ENCODE measurements at places on chromosomes 4 and X.

DNA sequence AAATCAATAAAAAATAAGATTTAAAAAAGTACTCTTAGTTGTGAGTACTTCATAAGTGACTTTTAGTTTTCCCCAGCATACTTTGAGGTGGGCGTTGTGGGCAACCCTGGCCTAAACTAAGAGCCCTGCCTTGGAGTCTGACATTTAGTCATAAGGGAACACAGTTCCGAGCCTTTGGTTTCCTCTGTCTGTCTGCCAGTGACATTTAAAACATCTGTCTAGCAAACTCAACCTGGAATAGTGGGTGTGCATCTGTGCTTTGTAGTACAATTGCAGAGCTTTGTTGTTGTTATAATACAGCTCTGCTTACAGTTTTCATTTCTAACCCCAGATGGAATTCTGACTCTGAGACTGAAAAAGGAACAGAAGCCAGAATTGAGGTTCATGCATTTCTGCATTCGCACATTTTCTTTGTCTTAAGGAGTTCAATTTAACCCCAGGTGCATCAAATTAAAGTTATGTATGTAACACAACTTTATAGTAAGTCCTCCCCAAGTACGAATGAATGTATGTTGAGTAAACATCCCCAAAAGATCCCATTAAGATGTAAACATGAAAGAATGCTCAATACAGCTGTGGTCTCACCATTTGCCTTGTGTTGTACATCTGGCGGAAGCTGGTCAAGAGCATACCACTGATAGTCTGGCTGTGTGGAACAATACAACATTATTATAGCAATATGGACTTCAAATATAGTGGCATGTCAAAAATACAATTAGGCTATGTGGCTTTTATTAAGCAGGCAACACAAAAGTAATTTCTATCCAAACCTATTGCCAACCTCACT is 25.9 kb downstream of the TNIP3 start:
- no peak for DNase-seq

- DNase-seq: no peak
These were observed 2.1 kb upstream of the ARSJ start for GRCh38 chr4:113981591-113981990.

- DNase-seq: no peak
These were observed 1573.5 kb upstream of the TENM3 start for GRCh38 chr4:180669680-180670079.

DNA sequence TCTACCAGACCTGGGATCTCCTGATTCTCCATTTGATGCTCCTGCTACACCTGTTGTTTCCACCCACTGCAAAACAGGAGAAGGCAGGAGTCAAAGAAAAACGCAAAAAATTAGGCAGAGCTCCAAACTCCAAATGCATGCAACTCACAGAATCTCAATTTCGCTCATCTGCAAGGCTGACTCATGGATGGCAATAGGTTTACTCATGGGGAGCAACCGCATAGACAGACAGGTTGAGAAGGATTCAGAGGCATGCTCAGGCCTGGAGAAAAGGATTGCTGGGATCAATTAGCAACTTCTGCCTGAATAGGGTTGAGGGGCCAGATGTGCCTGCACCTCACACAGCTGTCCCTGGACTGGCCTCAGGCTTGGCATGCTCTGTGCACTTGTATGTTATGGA is 231.0 kb downstream of the LDB2 start:
- DNase-seq: no peak

GRCh38 chr4:1216869-1217294 is 32.0 kb downstream of the CTBP1 start:
- DNase-seq: no peak

GRCh38 chr4:122003335-122003734 is 51.5 kb upstream of the TRPC3 start:
- DNase-seq: no peak

- DNase-seq: no peak
These were observed 30.2 kb upstream of the GNPDA2 start for GRCh38 chr4:44756559-44756958.

- no peak for DNase-seq
These were observed 303.5 kb downstream of the SPRY1 start for GRCh38 chr4:123699880-123700771.

GRCh38 chr4:8201321-8201781 is 2.3 kb downstream of the SH3TC1 start:
- DNase-seq: no peak

DNA sequence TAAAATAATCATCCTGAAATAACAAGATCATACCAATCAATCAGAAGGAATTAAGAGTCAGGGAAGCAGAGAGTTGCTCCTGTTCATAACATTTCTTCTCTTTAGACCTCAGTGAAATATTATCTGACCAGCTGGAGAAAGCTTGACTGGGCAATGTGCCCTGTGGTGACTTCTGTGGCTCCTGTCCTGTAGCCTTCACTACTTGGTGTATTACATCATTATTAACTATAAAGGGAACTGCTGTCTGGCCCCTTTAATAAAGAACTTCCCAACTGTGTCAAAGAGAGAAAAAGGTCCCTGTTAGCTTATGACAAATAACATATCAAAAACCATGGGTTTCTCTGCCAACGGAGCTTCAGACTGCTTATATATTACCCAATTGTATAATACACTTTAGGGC is 18.0 kb downstream of the OPHN1 start:
- DNase-seq: no peak

- no peak for DNase-seq
These were observed 41.5 kb downstream of the GPRIN3 start for GRCh38 chr4:89266128-89266527.

- no peak for DNase-seq
These were observed 20.6 kb downstream of the NSG1 start for GRCh38 chr4:4407299-4408131.
